ENCODE measurements at places on chromosomes 13 and 19.

DNA sequence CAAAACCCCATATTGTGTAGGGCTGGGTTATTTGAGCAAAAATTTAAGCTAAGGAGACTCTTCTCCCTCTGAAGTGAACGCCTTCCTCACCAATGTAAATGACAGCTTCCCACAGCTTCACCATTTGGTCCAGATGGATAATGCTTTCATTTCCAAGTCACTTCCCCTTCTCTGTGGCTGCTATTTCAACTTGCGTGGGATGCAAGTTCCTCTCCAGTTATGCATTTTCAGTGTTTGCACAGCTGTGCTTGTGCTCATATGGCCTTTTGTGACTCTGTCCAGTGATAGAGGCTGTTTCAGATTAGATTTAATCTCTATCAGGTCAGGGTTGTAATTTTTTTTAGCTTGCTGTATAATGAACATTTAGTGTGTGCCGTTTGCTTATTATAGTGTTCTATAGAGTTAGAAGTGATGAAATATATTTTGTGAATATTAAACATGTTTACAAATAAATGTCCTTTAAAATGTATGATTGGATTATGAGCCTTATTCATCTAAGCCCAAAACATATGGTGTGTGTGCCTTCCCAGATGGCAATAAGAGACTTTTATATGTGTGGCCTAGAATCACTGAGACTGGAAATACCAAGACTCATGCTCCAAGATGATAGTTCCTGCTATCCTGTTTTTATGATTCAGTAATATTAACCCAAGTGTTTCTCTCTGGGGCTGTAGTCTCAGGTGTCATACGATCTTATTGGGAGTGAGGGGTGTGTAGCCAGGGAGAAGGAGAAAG lies 86.6 kb downstream of the TNFRSF19 start:
- no peak for DNase-seq

DNA sequence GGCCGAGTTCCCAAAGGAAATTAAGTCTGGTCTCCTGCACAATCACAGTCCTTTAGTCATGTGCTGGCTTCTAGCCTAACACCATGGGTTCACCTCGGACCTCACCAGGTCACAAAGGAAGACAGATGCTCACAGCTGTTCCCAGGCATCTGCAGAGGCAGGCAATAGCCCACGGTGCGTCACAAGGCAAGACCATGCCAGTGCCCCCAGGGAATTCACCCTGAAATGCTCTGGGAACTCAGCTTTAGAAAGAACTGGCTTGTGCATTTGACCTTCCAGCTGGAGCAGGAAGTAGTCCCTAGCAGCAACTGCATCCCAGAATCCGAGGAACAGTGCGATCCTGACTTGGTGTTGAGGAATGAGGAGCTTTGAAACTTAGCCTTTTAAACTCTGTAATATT lies 96.8 kb upstream of the WASF3 start:
- DNase-seq: no peak

GRCh38 chr19:55544776-55545439 lies 435 bp downstream of the SBK3 start:
- DNase-seq: no peak

DNA sequence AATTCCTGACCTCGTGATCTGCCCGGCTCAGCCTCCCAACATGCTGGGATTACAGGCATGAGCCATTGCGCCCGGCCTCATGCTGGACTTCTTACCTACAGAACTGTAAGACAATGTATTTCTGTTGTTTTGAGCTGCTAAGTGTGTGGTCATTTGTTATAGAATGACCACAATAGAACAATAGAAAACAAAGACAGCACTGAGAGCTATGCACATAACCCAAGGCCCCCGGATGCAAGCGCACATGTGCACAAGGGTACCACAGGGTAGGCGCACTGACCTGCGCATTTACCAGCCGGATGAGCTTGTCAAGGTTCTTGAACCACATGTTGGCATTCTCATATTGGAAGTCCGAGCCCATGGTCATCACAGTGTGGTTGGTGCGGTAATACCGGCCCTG lies 5.6 kb downstream of the MAN2B1 start:
- DNase-seq: no peak

DNA sequence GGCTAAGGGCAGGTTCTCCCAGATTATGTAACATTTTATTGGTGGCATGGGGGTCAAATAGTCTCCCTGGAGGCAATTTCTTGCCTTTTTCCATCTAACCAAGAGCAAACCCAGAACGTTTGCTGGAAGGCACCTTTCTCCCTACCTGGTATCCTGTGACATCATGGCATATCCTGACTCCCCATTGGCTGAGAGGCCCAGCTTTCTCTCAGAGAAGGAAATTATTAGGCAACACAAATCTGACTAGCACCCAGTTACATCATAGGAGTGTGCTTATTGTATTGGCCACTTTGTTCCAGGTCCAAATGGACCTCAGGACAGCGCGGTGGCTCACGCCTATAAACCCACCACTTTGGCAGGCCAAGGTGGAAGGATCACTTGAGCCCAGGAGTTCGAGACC lies 13.0 kb downstream of the NTN5 start:
- no peak for DNase-seq

GRCh38 chr13:27168906-27169657 lies 2.5 kb downstream of the USP12 start:
- no peak for DNase-seq

- DNase-seq: no peak
These were observed 511.8 kb upstream of the SLITRK1 start for GRCh38 chr13:84393981-84394625.

GRCh38 chr19:17832443-17833208 lies 11.3 kb upstream of the INSL3 start:
- DNase-seq: no peak

GRCh38 chr13:37615276-37615675 lies 16.7 kb upstream of the POSTN start:
- DNase-seq: no peak

GRCh38 chr19:5983367-5983955 lies 5.5 kb upstream of the RANBP3 start:
- DNase-seq: no peak

DNA sequence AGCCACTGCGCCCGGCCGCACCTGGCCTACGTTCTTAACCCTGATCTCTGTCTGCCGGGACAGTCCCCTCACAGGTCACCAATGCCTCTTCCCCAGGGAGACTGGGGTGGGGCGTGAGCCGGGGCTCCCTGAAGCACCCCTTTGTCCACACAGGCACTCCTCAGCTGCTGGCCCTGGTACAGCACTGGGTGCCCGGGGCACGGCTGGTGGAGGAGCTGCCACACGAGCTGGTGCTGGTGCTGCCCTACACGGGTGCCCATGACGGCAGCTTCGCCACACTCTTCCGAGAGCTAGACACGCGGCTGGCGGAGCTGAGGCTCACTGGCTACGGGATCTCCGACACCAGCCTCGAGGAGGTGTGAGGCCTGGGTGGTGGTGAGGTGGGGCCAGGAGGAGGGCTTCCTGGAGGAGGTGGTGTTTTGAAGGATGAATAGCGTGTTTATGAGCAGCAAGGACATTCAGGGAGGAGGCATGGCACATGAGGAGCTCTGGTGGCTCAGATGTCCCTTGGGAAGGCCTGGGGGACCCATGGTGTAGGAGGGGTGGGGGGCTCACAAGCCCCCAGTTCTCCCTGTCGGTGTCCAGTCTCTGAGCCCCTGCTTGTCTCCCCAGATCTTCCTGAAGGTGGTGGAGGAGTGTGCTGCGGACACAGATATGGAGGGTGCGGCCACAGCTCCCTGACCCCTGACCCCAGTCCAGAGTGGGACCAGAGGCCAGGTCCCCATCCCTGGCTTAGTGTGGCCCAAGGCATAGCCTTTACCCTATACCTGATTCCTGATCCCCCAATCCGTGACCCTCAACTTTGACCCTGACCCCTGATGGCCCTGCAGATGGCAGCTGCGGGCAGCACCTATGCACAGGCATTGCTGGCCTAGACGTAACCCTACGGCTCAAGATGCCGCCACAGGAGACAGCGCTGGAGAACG lies 13.5 kb upstream of the ARHGAP45 start:
- no peak for DNase-seq

DNA sequence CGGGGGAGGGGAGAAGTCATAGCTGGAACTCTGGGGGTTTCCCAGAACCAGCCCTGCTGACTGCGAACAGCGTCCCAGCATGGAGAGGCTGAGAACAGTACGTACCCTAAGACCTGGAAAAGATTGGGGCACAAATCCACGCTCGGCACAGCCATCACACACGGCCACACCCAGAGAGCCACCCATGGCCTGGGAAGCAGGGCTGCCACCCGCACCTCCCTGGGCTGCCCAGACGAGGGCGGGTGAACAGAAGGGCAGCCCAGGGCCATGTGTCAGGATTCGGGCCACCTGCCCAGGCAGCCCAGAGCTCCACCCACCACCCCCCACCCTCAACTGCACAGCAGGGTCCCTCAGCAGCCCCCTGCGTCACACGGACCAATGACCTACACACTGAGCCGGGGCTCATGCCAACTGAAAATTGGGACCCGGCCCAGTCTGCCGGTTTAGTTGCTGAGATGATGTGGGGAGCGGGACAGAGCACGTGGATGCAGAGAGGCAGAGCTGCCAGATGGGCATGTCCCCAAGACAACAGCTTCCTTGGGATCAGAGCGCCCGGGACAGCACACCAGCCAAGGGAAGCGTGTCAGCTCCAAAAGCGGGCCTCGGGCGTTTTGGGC lies 8.5 kb downstream of the UBXN6 start:
- no peak for DNase-seq

GRCh38 chr13:76796851-76797250 lies 89.4 kb downstream of the KCTD12 start:
- DNase-seq: no peak

GRCh38 chr19:33248553-33248953 lies 22.9 kb upstream of the SLC7A10 start:
- DNase-seq: no peak

DNA sequence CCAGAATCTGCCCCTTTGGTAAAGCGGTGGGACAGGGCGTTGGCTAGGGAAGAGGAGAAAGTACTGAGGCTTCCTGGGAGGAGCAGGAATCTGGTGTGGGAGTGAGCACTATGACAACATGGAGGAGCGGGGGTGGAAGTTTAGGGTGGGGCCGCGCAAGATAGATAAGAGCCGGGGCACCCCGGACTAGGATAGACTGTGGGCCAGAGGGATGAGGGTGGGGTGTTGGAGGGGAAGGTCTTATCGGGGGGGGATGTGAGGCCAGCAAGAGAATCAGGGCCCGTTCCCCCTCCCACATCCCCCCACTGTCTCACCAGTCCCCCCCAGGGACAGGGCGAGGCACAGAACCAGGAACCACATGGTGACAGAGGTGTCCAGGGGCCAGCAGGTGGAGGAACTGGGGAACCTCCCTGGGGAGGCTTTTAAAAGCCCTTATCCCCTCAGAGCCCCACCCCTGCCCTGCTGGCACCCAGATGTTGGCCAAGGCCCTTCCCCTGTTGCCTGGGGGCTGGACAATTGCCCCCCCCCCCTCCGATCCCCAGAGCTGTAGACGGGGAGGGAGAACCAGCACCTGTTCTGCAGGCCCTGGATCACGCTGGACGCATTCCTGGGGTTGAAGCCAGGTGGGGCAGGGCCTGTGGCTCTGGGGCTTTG lies at the start of gene KLK1:
TSS of gene KLK1 (minus strand) at position 399 of the 654 bp plus-strand sequence. CDS start at position 360, 39 bp downstream.
- no peak for DNase-seq

GRCh38 chr19:38496603-38497487 lies 63.4 kb downstream of the RYR1 start:
- no peak for DNase-seq

GRCh38 chr19:27805848-27806247 lies 1407.1 kb downstream of the UQCRFS1 start:
- DNase-seq: no peak

GRCh38 chr19:56092685-56093631 lies 28.1 kb downstream of the ZNF787 start:
- no peak for DNase-seq

- no peak for DNase-seq
These were observed 237.8 kb downstream of the TUBA3C start for GRCh38 chr13:18943721-18944391.

DNA sequence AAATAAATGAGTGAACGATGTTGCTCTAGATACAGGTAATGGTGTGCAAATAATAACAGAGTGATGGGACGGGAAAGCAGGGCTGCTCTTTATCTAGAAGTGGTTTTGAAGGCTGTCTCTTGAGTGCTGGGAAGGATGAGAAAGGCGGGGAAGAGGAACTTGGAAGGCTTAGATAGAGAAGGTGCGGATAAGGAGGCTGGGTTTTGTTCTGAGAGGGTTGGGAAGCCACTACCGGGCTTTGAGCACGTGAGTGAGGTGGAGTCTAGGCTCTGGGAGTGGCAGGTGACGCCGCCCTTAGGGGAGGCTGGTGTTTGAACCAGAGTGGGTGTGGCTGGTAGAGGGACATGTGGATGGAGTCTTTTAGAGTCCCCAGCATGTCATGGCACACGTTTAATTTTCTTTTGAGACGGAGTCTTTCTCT lies 811 bp downstream of the ARMC6 start:
- DNase-seq: peak; percentile 88
